ENCODE measurements at places on chromosomes 1 and 21.

GRCh38 chr1:35564037-35564883 is 6.7 kb downstream of the NCDN start:
- DNase-seq = peak; percentile 75

GRCh38 chr1:65011983-65012382 is 45.6 kb upstream of the JAK1 start:
- DNase-seq = no peak

DNA sequence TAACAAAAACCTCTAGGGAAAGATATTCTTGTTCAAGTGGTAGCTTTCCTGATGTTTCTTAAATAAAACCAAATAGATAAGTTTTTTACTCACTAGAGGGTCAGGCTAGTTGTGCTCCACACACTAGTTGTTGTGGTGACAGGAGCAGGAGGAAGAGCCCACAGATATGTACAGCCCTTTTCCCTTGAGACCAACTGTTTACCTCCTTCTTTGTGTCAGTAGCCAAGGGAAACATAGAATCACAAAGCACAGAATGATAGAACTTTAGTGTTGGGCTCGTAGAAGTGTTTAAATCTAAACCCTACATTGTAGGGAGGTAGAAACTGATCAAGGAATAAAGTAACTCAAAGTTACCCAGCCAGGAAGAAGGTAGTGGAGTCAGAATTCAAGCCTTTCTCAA is 309.0 kb downstream of the CTH start:
- DNase-seq = no peak

GRCh38 chr1:5724847-5725246 is 267.4 kb downstream of the NPHP4 start:
- DNase-seq = no peak

GRCh38 chr1:8026153-8026975 is at the start of gene ERRFI1:
TSS of gene ERRFI1 (minus strand) at chr1:8026309. CDS start at chr1:8015619, 10,690 bp downstream.
- peak; percentile 99 for DNase-seq

DNA sequence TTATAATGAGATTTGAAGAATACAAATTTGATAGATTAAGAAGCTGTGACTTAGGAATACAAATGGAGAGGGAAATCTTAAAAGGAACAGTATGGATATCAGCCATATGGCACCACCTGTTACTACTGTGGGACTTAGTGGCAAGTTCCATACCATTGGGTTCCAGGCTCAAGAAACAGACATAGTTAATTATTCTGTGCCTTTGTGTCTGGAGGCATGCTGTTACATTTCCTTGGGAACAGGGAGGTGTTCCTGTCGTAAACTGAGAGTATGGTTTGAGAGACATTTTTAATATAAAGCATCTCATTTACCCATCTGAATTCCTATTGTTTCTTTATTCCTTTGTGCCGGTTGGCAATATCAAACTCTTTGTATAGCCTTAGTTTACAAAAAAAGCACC is 15.2 kb downstream of the PLA2G4A start:
- no peak for DNase-seq

- no peak for DNase-seq
Measured at GRCh38 chr21:43280949-43281633, 112.3 kb downstream of the CRYAA start.

- no peak for DNase-seq
Measured at GRCh38 chr1:173297798-173298391, 90.8 kb upstream of the TNFSF4 start.

DNA sequence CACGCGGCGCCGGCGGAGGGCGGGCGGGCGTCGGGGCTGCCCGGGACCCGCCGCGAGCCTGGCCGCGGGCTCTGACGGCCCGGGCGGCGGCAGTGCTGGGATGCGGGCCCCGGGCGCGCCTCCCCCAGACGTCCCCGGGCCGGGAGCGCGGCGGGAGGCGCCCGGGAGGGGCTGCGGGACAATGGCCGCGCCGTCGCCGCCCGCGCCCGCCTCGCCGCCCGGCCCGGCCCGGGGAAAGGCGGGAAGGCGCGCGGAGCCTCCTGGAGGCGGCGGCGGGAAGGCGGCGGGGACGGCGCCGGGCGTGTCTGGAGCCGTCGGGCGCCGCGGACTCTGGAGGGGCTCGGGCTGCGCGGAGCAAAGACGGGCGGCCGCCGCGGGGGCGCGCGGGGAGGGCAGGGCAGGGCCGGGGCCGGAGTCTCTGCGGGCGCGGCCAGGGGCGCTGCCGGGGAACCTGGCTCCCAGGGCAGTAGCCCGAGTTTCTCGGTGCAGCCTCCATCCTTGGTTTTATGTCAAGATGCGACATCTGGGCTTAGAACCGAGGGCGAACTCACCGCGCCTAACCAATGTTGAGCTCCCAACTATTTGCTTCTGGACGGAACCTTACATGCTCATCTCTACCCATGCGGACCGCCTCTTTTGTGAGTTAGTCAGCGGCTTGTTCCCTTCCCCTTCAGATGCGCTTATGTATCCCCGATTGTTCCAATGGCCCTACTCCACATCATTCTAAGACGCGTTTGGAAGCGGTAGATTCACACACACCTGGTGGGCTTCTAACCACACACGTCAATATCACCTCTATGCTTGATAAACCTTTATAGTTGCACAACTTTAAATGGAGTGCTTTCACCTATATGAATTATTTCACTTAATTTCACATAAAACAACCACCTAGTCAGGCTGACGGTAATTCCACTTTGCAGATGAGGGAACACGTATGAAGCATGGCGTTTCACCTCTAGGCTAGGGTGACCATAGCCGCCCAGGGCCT is 651 bp downstream of the ZBTB8A start:
- DNase-seq = no peak

DNA sequence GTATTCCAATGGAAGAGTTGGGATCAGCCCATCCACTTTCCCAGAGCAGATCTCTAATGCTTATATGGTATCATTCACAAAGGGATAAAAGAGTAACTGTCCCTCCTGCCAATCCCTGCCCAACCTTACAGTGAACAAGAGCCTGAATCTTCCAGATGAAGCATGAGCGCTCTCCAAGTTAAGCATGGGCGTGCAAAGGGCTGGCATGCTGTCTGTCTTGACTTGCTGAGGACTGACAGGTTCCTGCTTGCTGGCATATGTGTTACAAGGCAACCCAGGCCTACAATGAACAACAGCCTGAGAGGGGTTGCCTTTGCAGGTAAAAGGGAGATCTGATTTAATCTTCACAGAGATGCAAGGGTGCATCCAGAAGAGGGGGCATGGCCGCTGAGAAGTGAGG is 155.6 kb upstream of the SOD1 start:
- DNase-seq = no peak

- DNase-seq = peak; percentile 30
Measured at GRCh38 chr1:155176544-155177071, 3.0 kb downstream of the TRIM46 start.

DNA sequence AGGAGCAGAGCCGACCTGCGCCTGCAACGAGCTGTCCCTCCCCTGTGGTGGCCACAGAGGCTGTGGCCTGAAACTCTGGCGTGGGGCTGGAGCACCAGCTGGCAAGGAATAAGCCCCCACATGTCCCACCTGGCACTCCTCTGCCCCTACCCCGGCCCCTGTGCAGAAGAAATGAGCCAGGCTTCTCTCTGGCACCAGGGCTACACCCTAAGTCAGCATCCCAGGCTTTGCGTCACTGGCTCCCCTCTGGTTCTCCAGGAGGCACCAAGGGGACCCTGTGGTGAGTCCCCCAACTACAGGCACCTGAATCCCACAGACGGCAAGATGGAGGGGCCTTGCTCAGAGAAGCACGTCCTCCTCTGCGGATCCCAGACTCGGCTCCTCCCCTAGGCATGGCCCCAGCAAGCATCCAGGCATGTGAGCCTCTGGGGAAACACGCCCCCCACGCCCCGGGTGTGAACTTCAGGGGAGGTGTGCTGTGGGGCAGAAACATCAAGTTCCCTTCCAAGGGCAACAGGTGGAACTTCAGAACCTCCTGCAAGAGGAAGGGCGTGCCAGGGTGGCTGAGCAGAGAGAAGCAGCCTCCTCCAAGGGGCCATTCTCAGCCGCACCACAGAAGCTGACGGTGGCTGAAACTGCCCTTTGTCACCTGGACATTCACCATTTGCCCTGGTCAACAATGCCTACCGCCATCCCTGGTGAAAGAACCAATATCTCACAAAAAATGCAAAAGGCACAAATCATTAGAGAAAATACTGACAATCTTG is 2.9 kb downstream of the KRTAP10-7 start:
- DNase-seq = no peak

DNA sequence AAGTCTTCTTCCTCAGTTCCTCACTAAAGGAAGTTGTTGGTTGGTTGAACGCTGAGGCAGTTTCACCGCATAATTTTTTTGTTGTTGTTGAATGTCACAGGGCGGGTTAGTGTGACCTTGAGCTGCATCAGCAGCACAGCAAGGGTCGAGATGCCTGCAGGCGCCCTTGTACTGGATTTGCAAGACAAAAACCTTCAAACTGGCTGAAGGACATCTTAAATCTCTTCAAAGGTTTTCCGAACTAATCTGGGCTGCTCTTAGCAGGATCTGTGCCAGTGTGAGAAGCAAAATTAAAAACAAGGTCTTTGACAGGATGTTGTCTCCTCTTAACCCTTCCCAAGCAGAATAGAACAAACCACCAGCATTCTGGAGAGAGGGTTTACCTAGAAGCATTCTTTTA is 59.4 kb downstream of the NRIP1 start:
- no peak for DNase-seq

- DNase-seq = no peak
Measured at GRCh38 chr21:44065428-44065827, 41.8 kb upstream of the PWP2 start.

- DNase-seq = no peak
Measured at GRCh38 chr21:45537746-45538291, 4.4 kb downstream of the SLC19A1 start.

- no peak for DNase-seq
Measured at GRCh38 chr1:170661646-170662411, 2.1 kb upstream of the PRRX1 start.

- no peak for DNase-seq
Measured at GRCh38 chr1:82466416-82466815, 665.7 kb downstream of the ADGRL2 start.

DNA sequence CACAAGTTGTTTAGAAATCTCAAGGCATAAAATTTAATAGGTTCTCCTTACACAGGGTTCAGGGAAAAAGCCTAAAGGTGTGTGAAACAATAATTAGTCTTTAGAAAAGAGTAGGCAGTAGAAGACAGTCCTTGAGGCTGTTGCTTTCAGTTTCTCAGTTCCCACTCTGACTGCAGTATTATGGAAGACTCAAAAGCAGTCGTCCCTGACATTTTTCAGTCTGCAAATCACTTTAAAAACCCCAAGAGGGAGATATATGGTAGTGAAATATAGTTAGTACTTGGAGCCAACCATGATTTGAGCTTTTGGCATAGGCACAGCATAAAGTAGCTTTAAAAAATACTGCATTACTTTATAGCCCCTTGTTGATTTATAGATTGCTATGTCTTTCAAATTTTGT is 299.7 kb downstream of the OLFM3 start:
- no peak for DNase-seq

GRCh38 chr1:234928642-234929041 is 200.0 kb downstream of the TOMM20 start:
- peak; percentile 37 for DNase-seq

DNA sequence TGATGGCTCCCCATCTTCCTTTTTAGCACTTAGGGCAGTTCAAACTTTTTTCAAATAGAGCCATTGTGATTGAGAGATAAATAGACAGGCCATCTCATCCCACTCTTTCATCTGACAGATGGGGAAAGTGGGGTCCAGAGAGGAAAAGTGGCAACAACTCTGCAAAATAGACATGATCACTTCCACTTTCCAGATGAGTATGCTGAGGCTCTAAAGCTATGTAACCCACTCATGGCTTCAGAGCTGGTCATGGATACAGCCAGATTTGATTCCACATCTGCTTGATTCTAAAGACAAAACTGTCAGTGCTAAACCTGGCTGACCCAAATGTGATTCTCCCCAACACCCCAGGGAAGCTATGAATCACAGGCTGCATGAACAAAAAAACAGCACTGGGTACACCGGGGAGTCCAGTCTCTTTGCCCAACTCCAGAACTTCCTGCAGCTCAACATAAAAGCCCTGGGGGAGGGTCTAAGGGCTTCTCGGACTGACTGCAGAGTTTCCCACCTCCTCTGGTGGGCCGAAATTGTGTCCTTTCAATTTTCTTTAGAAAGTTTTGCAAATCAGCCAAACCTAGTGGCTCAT is 59.3 kb downstream of the PLPP3 start:
- no peak for DNase-seq

DNA sequence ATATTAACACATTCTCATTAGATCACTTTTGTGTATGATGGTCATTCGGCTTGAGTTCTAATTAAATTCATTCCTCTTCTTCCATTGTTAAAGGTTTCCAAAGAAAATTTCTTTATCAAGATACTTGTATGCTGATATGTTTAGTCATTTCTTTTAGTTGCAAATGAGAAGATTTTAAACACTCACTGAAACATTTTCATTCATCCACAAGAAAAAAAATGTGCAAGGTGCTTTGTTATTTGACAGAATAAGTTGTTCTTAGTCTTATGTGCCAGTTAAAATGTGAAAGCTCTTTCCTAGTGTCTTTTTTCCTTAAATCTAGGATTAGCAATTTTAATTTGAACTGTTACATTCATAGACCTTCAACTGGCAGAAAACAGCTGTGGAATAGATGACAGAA is 727.0 kb upstream of the NEGR1 start:
- no peak for DNase-seq

DNA sequence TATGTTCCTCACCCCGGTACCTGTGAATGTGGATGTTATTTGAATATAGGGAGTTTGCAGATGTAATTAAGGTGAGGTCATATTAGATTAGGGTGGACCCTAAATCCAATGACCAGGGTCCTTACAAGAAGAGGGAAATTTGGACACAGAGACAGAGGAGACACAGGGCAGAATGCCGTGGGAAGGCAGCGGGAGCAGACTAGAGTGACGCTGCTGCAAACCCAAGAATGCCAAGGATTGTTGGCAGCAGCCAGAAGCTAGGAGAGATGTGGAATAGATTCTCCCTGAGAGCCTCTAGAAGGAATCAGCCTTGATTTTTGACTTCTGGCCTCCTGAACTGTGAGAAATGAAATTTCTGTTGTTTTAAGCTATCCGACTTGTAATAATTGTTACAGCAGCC is 53.6 kb downstream of the SPATA46 start:
- DNase-seq = no peak

DNA sequence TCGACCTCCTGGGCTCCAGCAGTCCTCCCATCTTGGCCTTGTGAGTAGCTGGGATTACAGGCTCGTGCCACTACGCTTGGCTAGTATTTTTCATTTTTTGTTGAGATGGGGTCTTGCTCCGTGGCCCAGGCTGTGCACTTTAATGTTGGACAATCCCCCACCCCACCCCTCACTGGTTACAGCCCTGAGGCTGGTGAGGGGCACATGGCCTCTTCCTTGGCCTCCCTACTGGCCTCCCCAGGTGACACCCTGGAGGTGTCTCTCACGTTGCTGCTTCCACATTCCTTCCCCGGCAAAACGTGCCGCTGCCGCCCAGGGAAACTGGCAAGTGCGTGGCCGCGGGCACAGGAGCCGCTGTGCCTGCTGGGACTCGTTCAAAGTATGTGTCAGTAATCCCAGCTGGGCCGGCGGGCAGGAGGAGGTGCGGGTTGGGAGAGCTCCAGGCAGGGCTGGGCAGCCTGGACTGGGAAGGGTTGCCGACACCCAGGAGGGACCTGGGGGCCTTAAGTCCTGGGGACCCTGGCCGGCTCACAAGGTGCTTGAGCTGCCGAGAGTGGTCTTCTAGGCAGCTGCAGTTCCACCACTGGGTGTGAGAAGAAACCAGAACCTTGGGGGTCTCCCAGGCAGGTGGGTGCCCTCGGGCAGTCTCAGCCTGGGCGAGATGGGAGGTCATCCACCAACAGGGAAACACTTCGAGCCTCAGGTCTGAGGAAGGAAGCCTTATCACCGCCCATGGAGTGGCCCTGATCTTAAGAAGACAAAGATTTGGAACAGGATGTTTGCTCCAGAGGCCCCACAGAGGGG is 6.5 kb downstream of the WNT3A start:
- no peak for DNase-seq

- no peak for DNase-seq
Measured at GRCh38 chr1:182256931-182257330, 134.7 kb downstream of the GLUL start.

All from NCI-H510A (cell line).